Activated naive CD4-positive, alpha-beta T cell treated with anti-CD3 and anti-CD28 coated beads, Interleukin-2, amount 10 ng/mL, durations not matched to agents 5 hours and 36 hours (primary cell): ENCODE measurements at places on chromosomes 12 and 14. TPM values are rescaled to one million over a fixed set of nuclear protein-coding genes. Genes with fewer than 3 reads are reported as not detected.

Gene MORN3
- 3.3 TPM for total RNA-seq

Gene CD163L1
- not detected for total RNA-seq

Gene HVCN1
- 29.4 TPM for total RNA-seq

Gene SMCO3
- not detected for total RNA-seq

Gene SIX6
- not detected for total RNA-seq

Gene SRSF5
- 434 TPM for total RNA-seq

Gene KRT8
- not detected for total RNA-seq

Gene KIF5A
- 0.71 TPM for total RNA-seq

Gene KRT72
- 5.6 TPM for total RNA-seq

Gene KRT71
- not detected for total RNA-seq

Gene ETFBKMT
- 1.1 TPM for total RNA-seq

Gene OASL
- total RNA-seq, result 7.7 TPM

Gene RFLNA
- not detected for total RNA-seq

Gene PSME2
- 386 TPM for total RNA-seq

Gene ENDOU
- not detected for total RNA-seq

Gene GPRC5A
- total RNA-seq, result 0.23 TPM

Gene PPFIA2
- not detected for total RNA-seq

Gene SLC4A8
- 9.2 TPM for total RNA-seq
